GM13976 (cell line): ENCODE measurements at places on chromosomes 11 and 22.

- DNase-seq, result no peak
Observed at GRCh38 chr11:3873712-3874349, 18.4 kb downstream of the STIM1 start.

- DNase-seq, result no peak
Observed at GRCh38 chr22:22375576-22376351, 131.2 kb downstream of the VPREB1 start.

GRCh38 chr11:70068345-70068744 is 9.8 kb upstream of the ANO1 start:
- no peak for DNase-seq

DNA sequence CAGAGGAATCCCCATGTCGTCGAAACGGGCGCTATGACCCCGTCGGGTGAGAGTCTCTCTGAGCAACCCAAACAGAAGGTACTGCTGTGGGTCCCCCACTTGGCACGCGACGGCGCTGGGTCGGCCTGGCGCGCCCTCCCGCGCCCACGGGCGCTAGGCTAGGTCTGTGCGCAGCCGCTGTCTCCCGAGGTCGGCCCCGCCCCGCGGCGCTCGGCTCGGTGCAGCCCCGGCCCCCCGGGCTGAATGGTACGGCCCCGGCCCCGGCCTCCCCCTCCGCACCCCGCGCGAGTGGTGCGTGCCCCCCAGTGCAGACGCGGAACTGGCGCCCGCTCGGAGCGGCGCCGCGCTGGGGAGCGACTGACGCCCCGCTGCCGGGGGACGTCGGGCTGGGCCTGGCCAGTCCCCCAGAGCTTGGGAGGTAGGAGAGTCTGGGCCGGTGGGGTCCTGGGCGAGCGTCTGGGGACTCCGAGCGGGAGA is at the start of gene MADD:
TSS of gene MADD (plus strand) at position 305 of the 477 bp plus-strand sequence.
- DNase-seq, result peak; percentile 98

- no peak for DNase-seq
Observed at GRCh38 chr11:32919338-32919737, 26.7 kb downstream of the QSER1 start.

- no peak for DNase-seq
Observed at GRCh38 chr11:71283971-71284441, 31.6 kb upstream of the SHANK2 start.

- no peak for DNase-seq
Observed at GRCh38 chr11:96081561-96081960, 157.7 kb upstream of the MTMR2 start.

GRCh38 chr22:47114813-47115517 is 352.5 kb downstream of the TBC1D22A start:
- DNase-seq, result no peak

DNA sequence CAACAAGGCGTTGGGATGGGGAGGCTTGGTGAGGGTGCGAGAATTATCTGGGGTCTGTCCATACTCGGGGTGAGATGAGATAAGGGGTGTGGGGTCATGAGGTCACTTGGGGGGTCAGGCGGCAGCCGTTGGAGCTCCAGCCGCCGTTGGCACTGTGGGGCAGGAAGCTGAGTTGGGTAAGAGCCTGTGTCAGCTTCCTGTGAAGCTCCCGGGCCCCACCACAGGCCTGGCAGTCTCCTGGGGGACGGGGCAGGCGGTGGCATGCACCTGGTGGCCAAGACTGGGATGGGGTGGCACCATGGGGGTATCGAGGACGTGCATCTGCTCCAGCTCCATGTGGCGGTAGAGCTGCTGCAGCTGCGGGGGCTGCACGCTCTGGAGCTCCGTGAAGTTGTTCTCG is 7.1 kb upstream of the MYBPC3 start:
- no peak for DNase-seq

DNA sequence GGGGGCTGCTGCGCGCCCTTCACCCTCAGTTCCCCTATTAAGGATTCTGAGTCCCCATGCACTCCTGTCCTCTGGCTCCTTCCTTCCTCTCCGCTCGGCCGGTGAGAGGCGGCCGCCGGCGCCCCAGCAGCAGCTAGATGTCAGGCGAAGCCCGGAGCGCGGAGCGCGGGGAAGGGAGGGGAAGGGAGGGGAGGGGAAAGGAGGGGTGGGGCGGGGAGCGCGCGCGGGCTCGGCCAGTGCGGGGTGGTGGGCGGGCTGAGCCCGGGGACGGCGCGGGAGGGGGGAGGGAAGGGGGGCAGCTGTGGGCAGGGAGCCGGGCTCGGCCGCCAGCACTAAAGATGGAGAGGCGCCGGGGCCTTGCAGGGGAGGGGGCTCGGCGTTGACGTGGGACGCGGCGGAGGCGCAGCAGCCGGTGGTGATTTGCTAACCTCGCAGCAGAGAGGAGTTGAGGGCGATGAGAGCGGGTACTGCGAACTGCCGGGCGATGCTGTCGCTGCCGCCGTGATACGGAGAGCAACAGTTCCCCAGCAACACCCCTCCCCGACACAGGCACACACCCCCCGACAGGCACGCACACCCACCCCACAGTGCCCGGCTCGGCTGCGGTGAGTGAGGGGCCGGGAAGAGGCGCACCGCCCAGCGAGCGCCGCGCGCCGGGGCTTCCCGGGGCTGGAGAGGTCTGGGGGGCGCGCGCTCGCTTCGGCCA is at the start of gene ZBTB16:
TSS of gene ZBTB16 (plus strand) at position 434 of the 706 bp plus-strand sequence. CDS start 3,590 bp downstream, outside the sequence.
- DNase-seq, result peak; percentile 38

DNA sequence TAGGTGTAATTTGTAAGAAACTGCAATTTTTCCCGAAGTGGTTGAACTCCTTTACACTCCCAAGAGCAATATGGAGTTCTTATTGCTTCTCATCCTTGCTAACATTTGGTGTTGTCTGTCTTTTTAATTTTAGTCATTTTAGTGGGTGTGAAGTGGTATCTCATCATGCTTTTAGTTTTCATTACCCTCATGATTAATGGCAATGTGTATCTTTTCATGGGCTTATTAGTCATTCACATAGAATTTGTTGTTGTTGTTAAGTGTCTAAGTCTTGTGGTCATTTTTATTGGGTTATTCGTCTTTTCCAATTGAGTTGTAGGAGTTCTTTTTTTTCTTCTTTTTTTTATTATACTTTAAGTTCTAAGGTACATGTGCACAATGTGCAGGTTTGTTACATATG is 238.3 kb upstream of the SESN3 start:
- DNase-seq, result no peak

DNA sequence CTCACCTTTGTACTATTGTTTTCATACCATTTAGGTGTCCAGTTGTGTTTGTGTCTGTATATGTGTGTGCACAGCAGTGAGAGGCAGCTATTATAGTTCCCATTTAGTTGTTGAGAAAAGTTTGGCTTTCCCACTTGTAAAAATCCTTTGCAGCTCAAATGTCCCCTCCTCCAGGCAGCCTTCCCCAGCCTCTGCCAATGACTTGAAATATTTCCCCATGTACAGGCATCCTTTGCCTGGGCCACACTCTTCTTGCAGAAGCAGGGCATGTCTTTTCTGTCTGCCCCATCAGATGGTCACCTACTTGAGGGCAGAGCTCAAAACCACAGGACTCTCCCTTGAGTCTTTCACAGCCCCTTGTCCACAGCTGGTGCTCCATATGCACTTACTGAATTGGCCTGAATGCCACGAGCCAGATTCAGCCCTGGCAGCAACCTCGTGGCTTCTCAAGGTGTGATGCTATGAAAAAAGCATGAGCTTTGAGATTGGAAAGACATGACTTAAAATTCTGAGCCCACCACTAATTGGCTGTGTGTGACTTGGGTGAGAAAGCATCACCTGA is 39.3 kb downstream of the MYEOV start:
- no peak for DNase-seq

DNA sequence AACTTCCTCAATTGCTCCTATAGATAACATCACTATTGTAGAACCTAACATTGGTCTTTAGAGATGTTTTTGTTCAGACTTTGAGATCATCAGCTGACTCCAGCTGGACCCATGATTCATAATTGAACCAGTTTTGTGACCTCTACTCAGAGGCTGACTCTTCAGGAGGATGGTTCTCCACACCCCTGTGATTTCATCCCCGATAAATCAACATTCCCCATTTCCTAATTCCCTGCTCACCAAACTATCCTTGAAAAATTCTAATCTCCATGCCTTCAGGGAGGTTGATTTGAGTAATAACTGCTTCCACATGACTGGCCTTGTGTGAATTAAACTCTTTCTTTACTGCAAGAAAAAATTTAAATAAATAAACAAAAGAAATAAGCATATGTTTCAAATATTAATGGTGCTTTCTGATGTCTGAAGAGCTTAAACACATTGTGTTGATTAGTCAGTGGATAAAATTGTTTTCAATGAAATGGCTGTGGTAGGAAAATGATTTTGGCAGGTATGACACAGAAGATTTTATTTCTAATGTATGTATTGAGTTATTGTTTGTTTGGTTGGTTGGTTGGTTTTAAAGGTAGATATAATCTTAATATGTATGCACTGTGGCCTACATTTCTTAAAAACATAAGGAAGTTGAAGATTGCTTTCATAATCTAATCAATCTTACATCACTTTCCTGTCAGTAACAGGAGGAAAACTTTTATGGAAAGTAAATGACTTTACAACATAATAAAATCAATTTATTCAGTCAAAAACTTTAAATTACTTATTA is 427.9 kb upstream of the CCDC179 start:
- DNase-seq, result no peak

DNA sequence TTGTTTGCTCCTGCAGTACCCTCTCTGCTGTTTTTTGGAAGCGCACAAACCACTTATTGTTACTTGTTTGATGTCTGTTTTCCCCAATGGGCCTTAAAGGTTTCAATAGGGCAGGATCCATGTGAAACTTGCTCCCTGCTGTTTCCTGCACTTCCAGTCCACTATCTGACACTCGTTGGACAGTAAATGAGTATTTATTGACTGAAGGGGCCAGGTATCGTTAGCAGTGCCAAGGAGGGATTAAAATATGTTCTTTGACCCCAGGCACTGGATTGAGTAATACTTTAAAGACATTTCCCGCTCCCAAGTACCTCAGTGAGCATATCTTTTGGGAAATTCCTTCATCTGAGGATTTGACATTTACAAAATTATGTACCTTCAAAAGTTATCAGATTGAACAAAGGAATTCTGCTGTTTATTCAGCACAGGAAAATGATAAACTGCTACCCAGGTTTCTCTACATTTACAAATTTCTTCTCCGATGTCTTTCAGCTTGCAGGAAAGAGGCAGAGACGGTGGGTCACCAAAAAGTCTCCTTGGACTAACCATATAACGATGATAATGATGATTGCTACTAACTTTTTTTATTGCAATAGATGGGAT is 23.3 kb upstream of the OR9Q2 start:
- no peak for DNase-seq

GRCh38 chr11:18726040-18726439 is at the start of gene IGSF22:
TSS of gene IGSF22 (minus strand) at chr11:18726188. CDS start at chr11:18724236, 1,952 bp downstream.
- no peak for DNase-seq

DNA sequence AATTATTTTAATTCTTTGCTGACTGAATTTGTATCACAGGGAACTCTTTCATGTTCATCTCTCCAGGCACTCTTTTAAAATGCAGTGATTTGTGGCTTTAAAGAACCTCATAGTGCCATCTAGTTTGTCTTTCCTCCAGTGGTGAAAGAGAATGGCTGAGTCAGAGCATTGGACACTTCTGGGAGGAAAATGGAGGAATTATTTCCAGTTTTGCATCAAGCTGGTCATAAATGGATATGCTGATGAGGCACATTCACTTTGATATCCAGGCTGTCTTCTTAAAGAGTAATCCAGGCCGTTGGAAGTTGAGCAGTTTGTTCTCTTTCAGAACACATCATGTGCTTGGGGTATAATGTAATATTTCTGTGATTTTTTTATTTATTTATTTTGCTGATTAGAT is 273.7 kb downstream of the DDX10 start:
- DNase-seq, result no peak

DNA sequence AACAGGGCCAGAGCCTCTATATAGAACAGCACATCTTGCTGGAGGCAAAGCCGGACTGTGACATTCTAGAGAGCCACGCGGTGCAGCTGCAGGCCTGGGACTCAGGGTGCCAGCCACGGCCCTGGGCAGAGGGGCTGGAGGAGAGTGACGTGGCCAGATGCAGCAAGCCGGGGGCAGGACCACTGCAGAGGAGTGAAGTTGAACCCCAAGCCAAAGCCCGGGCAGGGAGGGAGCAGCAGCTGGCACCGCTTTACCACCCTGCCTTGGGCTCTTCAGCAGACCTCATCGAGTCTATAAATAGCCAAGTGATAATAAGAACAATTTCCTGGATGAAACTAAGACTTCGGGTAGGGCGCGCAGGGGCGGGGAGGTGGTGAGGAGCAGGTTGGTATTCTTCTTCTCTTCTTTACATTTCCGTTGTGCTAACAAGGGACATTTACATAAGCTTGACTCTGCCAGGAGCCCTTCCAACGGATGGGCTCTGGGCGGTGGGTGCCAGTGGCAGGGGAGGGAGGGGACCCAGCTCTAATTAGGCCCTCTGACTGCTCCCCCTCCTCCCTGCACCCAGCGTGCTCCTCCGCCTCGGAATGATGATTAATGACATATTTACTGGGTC is 110.2 kb downstream of the ST3GAL4 start:
- no peak for DNase-seq
